Omental fat pad (tissue), 4 donors: ENCODE measurements at places on chromosomes 1 and 21. TPM values are rescaled to one million over a fixed set of nuclear protein-coding genes. Genes with fewer than 3 reads are reported as not detected.

Gene RNU1-2
- total RNA-seq, result under 0.01 TPM

Gene CCT8
- 132 TPM for total RNA-seq

Gene CSMD2
- 0.19 TPM for total RNA-seq

Gene SYT14
- total RNA-seq, result not detected

Gene BLACAT1
- not detected for total RNA-seq

Gene TSSK3
- not detected for total RNA-seq

Gene ATP6V1G3
- total RNA-seq, result not detected

Gene CFAP410
- total RNA-seq, result 23.6 TPM

Gene F5
- 3.7 TPM for total RNA-seq

Gene AMY1A
- not detected for total RNA-seq

DNA sequence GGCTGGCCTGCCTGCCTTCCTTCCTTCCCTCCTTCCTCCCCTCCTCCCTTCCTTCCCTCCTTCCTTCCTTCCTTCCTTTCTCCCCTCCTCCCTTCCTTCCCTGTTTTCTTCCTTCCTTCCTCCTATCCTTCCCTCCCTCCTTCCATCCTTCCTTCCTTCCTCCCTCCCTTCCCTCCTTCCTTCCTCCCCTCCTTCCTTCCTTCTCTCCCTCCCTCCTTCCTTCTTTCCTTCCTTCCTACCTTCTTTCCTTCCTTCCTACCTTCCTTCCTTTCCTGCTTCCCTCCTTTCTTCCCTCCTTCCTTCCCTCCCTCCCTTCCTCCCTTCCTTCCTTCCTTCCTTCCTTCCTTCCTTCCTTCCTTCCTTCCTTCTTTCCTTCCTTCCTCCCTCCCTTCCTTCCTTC is 70.1 kb upstream of the PTGFR start:
- DNase-seq, result no peak

- DNase-seq, result no peak
Observed at GRCh38 chr1:153577624-153578051, 12.0 kb upstream of the S100A2 start.

DNA sequence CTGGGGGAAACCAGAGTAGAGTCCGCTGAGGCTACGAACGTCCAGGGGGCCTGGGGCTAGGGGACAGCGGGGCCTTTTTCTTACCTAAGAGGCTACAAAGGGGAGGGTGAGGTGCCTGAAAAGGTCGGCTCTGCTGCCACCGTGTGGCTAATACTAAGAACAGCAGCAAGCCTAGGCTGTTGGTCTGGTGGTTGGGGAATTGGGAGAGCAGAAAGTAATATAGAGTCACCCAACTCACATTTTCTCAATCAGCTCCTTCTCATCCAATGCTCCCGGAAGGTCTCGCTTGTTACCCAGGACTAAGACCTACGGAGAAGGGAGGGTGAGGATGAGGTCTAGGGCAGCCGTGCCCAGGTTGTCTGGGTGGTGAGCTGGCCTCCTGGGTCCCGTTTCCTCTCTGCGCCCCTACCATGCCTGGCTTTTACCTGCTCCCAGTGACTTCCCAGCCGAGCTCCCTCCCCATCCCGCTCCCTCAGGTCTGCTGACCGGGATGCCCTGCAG is 9.3 kb downstream of the ARL8A start:
- no peak for DNase-seq

DNA sequence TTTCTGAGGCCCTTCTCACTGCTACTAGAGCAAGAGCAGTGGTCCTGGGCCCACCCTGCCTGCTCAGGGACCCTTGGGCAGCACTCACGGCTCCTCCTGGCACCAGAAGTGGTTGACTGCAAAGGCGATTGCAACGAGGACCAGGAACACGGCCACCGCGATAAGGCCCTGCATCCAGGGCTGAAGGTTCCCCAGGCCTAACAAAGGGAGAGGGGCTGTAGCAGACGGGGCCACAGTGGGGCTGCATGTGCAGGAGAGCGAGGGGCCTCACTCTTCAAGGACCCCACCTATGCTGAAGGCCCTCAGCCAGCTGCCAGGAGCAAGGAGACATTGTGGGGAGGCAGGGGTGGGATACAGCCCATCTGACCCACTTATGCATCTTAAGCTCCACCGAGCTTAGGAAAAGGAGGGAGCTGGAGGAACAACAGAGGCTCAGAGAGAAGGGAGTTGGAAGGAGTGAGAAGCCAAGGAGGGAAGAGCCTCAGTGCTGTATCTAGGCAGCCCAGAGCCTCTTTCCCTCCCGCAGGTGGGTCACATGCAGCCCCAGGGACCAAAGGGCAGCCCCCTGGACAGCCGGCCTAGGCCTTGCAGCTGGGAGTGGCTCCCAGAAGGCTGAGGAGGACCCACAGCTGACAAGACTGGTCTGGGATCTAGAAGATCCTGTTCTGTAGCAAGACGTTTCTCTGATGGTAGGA is 2.5 kb downstream of the PDZK1IP1 start:
- no peak for DNase-seq

GRCh38 chr1:7326366-7326765 is 444.7 kb upstream of the VAMP3 start:
- DNase-seq, result no peak

- DNase-seq, result no peak
Observed at GRCh38 chr1:91018006-91018405, 3.8 kb downstream of the ZNF644 start.

DNA sequence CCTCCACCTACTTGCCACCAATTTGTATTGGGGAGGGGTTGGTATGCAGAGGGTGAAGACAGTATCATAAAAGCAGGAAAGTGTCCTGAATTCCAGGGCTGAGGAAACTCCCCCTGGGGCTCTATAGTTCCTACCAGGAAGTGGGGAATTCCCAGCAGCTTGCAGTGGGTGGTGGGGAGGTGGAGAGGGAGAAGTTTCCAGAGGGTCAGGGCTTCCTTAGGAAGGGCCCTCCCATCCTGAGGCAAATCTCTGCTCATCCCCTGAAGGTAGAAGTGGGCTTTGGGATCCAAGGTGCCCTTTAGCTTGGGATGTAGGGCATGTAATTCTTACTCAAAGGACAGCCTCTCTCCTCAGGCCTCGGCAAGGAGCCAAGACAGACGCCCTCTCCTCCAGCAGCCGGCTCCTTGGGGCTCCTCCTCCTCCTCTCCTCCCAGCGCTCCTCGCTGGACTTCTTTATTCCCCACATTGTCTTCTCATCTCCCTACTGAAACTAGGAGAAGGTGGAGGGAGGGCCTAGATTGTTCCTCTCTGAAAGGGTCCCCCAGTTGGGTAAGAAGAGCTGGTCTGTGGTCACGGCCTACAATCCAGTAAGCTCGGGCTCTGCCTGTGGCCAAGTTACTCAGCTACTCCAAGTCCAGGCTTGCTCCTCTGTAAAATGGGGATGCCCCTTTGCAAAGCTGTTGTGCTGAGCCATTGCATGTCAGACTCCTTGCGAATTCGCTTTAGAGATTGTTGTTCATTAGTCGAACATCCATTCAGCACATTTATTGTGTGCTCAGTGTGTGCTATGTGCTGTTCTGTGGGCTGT is 17.9 kb upstream of the CSF1 start:
- DNase-seq, result no peak

DNA sequence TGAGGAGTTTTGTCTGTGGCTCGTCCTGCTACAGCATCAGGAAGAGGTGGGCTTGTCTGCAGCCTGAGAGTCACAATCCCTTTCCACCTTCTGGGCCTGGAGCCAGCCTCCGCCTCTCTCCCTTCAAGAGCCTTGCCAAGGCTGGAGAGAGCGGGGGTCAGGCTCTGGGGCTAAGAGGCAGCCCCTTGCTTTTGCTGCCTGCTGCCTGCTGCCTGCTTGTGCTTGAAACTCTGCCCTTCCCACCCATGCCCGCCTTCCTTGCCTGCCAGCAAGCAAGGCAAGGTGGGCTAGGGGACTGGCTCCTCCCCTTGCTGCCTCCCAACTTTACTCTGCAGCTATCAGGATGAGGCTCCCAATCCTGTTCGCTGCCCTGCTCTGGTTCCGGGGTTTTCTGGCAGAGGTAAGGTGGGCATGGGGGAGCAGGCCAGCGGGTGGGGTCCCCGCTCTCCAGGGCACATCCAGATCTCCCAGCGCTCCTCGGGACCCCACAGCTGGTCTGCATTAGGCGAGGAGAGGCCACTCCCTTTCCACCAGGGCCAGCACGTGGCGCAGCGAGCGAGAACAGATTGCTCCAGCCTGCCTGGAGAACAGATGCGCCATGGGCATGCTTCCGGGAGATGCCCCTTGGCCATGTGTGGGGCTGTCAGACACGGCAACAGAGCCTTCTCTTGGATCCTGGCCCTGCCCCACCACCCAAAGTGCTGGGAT is 7.5 kb upstream of the PTPN7 start:
- no peak for DNase-seq

DNA sequence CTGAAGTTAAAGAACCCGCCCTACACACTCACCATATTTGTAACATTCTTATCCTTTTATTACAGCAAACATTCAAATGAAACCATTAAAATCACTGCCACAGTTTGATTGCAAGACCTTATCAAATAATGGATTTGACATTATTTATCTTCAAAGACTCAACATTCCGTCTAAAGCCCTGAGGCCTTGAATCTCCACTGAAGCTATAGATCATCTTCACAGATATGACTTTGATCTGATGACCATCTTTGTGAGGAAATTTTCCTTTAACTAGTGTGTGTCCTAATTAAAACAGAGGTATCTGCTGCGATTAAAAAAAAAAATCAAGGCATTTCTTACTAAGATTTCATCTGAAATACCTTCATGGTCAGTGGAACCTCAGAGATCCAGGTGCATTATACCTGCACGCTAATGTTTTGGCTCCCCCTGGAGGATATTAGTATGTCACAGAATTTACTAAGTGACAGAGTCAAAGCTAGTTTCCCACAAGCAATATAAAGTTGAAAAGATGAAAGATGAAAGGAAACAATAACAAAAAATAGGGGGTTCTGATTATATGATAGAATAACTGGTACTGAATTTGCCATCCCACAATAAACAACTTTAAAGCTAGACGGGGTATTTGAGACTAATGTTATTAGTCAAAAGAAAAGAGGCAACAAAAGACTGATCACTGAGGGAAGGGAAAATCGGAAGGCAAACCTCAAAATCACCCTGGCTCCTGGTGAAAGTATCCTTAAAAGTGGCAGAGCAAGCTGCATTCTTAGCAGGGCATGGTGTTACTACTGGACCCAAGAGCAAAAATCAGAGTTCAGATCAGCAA is 923.4 kb downstream of the NCAM2 start:
- no peak for DNase-seq

DNA sequence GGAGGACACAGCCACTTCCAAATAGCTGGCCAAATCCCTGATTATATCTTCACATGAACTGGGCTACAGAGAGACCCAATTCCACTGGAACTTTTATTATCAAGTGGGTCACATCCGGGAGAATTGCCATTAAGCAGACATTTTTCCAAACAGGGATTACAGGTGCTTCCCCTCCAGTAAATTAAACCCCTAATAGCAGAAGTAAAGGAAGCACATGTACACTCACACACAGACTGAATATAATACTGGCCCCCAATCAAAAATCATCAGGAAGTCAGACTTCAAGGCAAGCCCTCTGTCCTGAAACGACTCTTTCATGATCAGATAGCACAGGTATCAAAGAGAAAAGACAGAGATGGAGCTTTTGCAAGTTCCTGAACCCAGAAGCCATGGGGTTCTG is 118.6 kb upstream of the PPP2R5A start:
- no peak for DNase-seq

- DNase-seq, result no peak
Observed at GRCh38 chr1:27539901-27540861, 50.2 kb upstream of the WASF2 start.

GRCh38 chr1:173934440-173934839 is 17.3 kb upstream of the SERPINC1 start:
- no peak for DNase-seq
